Activated naive CD8-positive, alpha-beta T cell treated with anti-CD3 and anti-CD28 coated beads, Interleukin-2, amount 50 U/mL, for 16 hours (primary cell): ENCODE measurements at places on chromosomes 1 and 21.

- DNase-seq: no peak
These were observed 411.3 kb downstream of the DISC1 start for GRCh38 chr1:232037774-232038388.

- no peak for DNase-seq
These were observed 165.4 kb upstream of the DPT start for GRCh38 chr1:168894397-168894903.

- no peak for DNase-seq
These were observed 1.4 kb upstream of the WDR26 start for GRCh38 chr1:224435999-224436398.

GRCh38 chr1:239719642-239720258 is 333.4 kb downstream of the CHRM3 start:
- no peak for DNase-seq

- DNase-seq: no peak
These were observed 98.9 kb downstream of the CRB1 start for GRCh38 chr1:197366996-197367395.

GRCh38 chr1:42317308-42317707 is 17.7 kb downstream of the FOXJ3 start:
- no peak for DNase-seq

- no peak for DNase-seq
These were observed 74.4 kb upstream of the HSD17B7 start for GRCh38 chr1:162716123-162716522.

DNA sequence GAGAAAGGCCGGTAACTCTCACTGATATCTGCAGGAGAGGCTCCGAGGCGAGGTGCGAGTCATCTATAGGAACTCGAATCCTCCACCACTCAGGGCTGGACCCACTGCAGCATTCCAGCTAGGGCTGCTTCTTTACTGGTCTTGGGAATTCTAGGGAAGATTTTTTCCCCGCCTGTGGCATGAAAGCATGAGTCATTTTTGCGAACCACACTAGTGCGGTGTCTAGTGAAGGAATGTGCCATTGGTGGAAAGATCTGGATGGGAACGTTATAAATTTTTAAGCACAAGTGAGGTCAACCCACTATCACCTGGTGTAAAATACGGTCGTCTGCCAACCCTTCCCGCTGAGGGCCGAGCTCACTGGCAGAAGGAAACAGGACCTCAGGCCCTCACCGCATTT is 49.7 kb downstream of the SYF2 start:
- no peak for DNase-seq
